Omental fat pad (tissue), 4 donors: ENCODE measurements at places on chromosomes 4 and X.

DNA sequence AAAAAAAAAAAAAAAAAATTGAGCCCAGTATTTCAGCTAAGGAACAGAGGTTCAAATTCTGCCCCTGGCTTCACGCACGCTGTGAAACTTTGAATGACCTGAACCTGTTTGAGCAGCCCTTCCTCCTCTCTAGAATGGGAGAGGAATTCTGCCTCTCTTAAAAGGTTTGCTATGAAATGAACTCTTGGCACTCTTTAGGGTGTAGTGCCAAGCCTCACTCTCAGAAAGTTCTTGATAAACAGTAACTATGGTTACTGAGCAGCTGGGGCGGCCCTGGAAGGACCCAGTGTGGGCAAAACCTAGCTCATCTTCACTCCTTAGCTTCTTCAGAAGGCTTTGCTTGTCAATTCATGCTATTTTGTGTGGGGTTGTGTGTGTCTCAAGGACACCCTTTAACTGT lies 73.7 kb downstream of the GEMIN8 start:
- DNase-seq = no peak

DNA sequence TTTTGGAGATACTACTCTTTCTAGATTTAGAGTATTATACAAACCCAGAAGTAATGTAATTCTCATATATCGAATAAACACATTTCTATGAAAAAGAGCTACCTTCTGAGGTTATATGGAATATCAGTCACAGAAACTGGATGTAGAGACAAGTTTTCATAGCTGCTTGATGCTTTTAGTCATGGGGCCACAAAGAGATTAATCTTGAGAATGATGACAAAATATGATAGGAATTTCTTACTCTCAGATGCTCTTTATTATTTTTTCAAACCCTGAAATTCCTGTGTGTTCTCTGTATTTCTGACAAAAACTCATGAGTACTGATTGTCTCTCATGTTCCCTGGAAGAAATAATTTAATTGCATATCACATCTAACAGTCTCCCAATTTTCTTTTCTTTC lies 662.5 kb downstream of the RAPGEF2 start:
- DNase-seq = no peak

DNA sequence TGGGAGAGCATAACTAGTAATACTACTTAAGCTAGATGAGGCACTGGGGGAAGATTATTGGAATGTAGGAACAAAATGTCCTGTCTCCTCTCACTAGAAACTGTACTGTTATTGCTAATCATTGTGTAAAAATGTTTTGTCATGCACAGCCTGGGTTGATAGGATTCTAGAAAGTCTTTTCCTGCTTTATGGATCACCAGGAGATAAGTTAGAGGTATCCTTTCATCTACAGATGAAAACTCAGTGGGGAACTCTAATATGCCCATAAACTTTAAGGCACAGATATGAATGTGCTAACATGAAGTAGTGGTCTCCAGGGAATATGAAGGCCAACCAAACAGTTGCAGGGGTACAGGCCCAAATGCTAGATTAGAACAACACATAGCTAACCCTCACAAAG lies 57.5 kb downstream of the SRPX start:
- no peak for DNase-seq

DNA sequence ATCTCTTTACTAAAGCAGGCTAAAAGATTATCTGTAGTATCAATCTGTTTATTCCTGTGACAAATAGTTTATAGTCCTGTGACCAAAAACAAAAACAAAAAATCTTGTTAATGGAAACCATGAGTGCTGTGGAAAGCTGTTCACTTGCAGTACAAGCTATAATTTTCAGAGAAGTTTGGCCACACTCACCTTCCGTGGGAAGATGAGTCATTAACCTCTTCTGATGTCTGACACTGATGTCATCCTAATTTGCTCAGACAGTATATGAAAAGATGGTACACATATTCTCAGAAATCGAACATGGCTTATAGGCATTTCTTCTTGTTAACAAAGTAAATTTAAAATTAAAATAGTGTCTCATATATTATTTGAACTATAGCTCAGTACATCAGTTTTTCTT lies 19.9 kb upstream of the ENPP6 start:
- DNase-seq = no peak

DNA sequence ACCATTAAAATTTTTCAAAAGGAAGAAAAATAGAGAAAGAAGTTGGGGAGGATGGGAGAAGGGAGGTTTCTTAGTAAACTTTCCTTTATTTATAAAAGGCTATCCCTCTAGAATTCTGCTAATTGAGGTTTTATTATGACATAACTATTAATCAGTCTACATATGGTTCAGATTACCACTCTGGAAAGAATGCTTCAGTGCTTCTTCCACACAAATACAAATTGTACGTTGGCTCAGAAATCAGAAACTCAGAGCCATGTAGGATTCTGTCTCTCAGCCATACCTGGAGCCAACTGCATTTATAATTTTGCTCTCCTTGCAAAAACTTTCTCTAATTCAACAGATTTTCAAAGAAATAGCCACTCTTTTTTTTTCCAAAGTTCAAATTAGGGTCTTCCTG lies 37.1 kb downstream of the SRPX start:
- DNase-seq = no peak
